ENCODE measurements at places on chromosomes 2 and 18. TPM values are rescaled to one million over a fixed set of nuclear protein-coding genes. Genes with fewer than 3 reads are reported as not detected.

CNGA3 gene
- not detected for total RNA-seq

PAIP2B gene
- 2.9 TPM for total RNA-seq

MDH1 gene
- total RNA-seq: 95.7 TPM

EN1 gene
- total RNA-seq: not detected

FNDC4 gene
- total RNA-seq: not detected

- DNase-seq: no peak
- H3K4me3 ChIP-seq: no peak overlapping the region
- no peaks in the 10 kb centered on the region for H3K4me1 ChIP-seq
- no peak overlapping the region for H3K27ac ChIP-seq
- H3K27me3 ChIP-seq: peaks cover 31% of the 10 kb centered on the region
- H3K36me3 ChIP-seq: no peaks in the 10 kb centered on the region
Observed at GRCh38 chr2:84175340-84175739, 283.7 kb downstream of the SUCLG1 start.

DNA sequence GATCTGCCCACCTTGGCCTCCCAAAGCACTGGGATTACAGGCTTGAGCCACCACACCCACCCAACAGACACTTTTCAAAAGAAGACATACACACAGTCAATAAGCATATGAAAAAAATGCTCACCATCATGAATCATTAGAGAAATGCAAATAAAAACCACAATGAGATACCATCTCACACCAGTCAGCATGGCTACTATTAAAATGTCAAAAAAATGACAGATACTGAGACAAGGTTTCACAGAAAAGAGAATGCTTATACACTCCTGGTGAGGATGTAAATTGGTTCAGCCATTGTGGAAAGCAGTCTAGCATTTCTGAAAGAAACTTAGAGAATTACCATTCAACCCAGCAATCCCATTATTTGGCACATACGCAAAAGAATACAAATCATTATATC lies 1947.2 kb downstream of the SUCLG1 start:
- no peak overlapping the region for H3K27ac ChIP-seq
- H3K27me3 ChIP-seq: no peaks in the 10 kb centered on the region
- H3K36me3 ChIP-seq: no peaks in the 10 kb centered on the region
- H3K4me3 ChIP-seq: no peak overlapping the region
- no peak for DNase-seq

DNA sequence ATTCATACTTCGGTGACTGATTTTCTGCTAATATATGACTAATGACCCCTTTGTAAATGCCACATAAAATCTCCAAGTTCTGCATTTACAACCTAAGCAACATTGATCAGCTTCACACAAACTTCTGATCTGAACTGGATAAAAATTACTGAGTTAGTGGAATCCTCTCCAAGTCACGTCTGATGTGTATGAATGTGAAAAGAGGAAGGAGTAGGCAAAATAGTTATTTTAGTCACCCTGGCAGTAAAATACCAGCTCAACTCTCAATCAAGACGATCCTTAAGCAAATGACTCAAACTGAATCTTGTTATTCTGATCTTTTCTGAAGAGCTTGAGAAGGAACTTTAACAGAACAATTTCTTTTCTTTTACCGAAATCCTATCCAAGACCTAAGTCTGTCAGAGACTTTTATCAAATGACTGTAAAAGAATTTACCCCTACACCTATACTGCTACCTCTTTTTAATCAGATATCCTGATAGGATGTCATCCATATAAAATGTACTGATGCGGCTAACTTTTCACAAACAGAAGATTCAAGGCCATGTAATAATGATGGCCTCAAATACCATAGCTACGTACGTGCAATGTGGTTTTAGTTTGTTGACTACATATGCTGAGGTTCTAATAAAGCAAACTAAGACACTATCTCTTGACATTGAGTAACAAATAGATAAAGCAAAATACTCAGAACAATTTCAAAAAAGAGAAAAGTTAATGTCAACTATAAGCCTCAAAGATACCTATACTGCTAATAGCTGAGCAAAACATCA lies 23.7 kb downstream of the CUL3 start:
- no peak for DNase-seq
- no peak overlapping the region for H3K27ac ChIP-seq
- H3K4me1 ChIP-seq: peaks cover 38% of the 10 kb centered on the region

DNA sequence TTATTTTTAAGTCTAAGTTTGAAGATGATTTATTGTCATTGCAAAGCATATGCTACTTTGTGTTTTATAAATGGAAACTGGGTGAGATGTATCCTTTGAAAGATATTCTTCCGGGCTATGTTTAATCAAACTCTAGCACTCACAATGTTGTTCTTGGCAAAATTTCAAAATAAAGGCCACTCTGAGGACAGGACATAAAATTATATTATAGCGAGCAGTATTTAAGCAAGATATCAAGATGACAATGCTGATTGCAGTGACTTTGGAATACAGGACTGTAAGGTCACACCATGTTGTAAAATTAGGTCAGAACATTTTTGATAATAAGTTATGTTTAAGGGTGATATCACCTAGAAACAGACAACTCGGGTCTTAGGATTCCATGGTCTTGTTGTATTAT lies 14.2 kb downstream of the RPRM start:
- H3K27me3 ChIP-seq: peaks cover 46% of the 10 kb centered on the region
- no peak overlapping the region for H3K27ac ChIP-seq
- no peak overlapping the region for H3K4me3 ChIP-seq
- no peaks in the 10 kb centered on the region for H3K36me3 ChIP-seq
- peaks cover 2% of the 10 kb centered on the region for H3K4me1 ChIP-seq

- H3K36me3 ChIP-seq: peaks cover 2% of the 10 kb centered on the region
- H3K4me1 ChIP-seq: peaks cover 4% of the 10 kb centered on the region
- peaks cover 4% of the 10 kb centered on the region for H3K27me3 ChIP-seq
- H3K27ac ChIP-seq: no peak overlapping the region
Observed at GRCh38 chr2:28710545-28710944, 41.1 kb upstream of the PPP1CB start.

GRCh38 chr18:58417752-58418151 lies 211.1 kb downstream of the ALPK2 start:
- H3K4me1 ChIP-seq: peaks cover 2% of the 10 kb centered on the region
- H3K27ac ChIP-seq: no peak overlapping the region
- H3K36me3 ChIP-seq: no peaks in the 10 kb centered on the region

DNA sequence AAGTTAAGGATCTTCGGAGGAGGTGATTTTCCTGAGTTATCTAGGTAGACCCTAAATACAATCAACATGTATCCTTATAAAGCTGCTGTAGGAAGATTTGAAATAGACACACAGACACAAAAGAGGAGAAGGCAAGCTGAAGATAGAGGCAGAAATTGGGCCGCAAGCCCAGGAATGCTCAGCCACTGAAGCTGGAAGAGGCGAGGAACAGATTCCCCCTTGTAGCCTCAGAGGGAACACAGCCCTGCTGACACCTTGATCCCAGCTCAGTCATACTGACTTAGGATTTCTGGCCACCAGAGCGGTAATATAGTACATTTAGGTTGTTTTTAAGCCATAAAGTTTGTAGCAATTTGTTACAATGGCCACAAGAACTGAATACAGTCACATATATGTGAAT lies 90.9 kb downstream of the ETAA1 start:
- DNase-seq: no peak
- H3K27ac ChIP-seq: no peak overlapping the region
- no peak overlapping the region for H3K4me3 ChIP-seq

- peaks cover 20% of the 10 kb centered on the region for H3K4me1 ChIP-seq
- no peak for DNase-seq
- H3K4me3 ChIP-seq: peak overlapping the region; percentile 94
- H3K27me3 ChIP-seq: peaks cover 18% of the 10 kb centered on the region
- H3K27ac ChIP-seq: peak overlapping the region; percentile 85
Observed at GRCh38 chr2:19990416-19990728, 467 bp upstream of the WDR35 start.

DNA sequence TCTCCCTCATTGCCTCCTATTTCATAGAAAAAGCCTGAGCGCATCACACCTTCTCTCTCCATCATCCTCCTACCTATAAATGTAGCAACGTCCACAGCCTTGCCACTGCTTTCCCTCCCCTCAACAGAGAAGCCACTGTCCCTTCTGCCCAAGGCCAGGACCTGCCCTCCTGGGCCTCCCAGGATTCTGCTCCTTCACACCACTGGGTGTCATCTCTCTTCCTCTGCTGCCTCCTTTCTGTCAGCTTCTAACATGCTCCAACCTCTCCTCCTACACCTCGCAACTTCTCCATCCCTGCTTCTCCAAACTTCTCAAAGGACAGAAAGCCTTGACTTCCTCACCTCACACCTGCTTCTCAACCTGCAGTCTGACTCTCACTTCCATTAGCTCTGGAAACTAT lies 21.2 kb upstream of the ME2 start:
- peaks cover 12% of the 10 kb centered on the region for H3K4me1 ChIP-seq
- no peak for DNase-seq
- peak overlapping the region; percentile 22 for H3K4me3 ChIP-seq
- peak overlapping the region; percentile 68 for H3K27ac ChIP-seq

Measured in T-helper 17 cell (primary cell).